Activated CD4-positive, alpha-beta T cell treated with anti-CD3 and anti-CD28 coated beads, Interleukin-2, amount 10 ng/mL, durations not matched to agents 24 days and 14 days (primary cell): ENCODE measurements at places on chromosomes 13 and 19. TPM values are rescaled to one million over a fixed set of nuclear protein-coding genes. Genes with fewer than 3 reads are reported as not detected.

Gene ATP8B3
- total RNA-seq: 3.6 and 4.2 TPM in 2 replicates

Gene NECTIN2
- total RNA-seq: 0.19 and 0.44 TPM in 2 replicates

Gene UNC13A
- 0.02 TPM in 2 replicates for total RNA-seq

Gene FFAR3
- 0.21 and 0.69 TPM in 2 replicates for total RNA-seq

Gene ZNF793
- 0.69 and 0.72 TPM in 2 replicates for total RNA-seq

Gene ZNF665
- total RNA-seq: 2.3 and 2.6 TPM in 2 replicates

DNA sequence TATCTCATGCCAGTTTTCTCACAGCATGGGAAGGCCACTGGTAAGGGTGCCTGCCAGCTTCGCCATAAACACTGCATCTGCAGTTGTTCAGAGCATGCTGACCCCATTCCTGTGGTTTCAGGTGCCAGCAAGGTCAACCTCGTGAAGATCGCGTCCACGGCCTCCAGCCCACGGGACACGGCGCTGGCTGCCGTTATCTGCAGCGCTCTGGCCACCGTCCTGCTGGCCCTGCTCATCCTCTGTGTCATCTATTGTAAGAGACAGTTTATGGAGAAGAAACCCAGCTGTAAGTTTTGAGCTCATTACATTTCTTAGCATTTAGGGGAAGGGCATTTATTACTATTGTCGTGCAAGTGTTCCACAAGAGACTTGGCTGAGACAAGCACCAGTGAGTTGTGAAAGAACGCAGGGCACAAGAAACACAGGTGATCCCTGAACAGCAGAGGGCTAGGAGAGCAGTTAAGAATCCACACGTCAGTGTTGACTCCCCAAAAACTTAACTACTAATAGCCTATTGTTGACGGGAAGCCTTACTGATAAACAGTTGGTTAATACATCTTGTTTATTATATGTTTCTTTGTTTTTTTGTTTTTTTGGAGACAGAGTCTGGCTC lies 88.8 kb downstream of the TNFRSF19 start:
- no peaks in the 10 kb centered on the region for H3K36me3 ChIP-seq
- no peak overlapping the region for H3K4me3 ChIP-seq
- no peaks in the 10 kb centered on the region for H3K4me1 ChIP-seq
- no peak overlapping the region for H3K27ac ChIP-seq
- H3K27me3 ChIP-seq: peaks cover 24% of the 10 kb centered on the region

DNA sequence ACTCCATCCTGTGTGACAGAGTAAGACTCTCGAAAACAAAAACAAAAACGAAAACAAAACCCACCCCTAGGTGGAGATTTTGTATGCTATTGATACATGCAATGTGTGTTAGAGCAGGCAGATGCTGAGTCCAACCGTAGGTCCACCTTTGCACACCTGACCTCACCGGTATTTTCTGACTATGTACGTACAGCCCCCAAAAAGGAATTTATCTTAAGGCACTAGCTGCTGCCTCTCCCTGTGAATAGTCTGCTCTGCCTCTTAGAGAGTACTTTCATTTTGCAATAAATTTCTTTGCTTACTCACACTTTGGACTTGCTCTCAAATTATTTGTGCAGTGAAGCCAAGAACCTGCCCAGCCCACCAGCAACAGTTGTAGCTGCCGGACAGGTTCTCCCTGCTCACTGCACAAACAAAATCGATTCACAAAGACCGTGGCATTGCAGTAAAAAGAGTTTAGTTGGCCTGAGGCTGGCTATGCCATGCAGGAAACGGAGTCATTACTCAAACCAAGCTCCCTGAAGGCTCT lies 8.2 kb upstream of the ZNF77 start:
- H3K27me3 ChIP-seq: no peaks in the 10 kb centered on the region
- H3K4me1 ChIP-seq: peaks cover 8% of the 10 kb centered on the region
- H3K27ac ChIP-seq: no peak overlapping the region
- H3K36me3 ChIP-seq: peaks cover 5% of the 10 kb centered on the region

- H3K36me3 ChIP-seq: no peaks in the 10 kb centered on the region
- no peak for DNase-seq
- no peaks in the 10 kb centered on the region for H3K4me1 ChIP-seq
- H3K27me3 ChIP-seq: no peaks in the 10 kb centered on the region
- no peak overlapping the region for H3K4me3 ChIP-seq
Observed at GRCh38 chr19:33950091-33950750, 153.6 kb downstream of the KCTD15 start.

- peaks cover 61% of the 10 kb centered on the region for H3K36me3 ChIP-seq
- peak overlapping the region; percentile 97 for H3K27ac ChIP-seq
- peaks cover 75% of the 10 kb centered on the region for H3K4me1 ChIP-seq
- DNase-seq: no peak
- H3K27me3 ChIP-seq: peaks cover 10% of the 10 kb centered on the region
Observed at GRCh38 chr13:41460930-41461329, 3.6 kb downstream of the RGCC start.

DNA sequence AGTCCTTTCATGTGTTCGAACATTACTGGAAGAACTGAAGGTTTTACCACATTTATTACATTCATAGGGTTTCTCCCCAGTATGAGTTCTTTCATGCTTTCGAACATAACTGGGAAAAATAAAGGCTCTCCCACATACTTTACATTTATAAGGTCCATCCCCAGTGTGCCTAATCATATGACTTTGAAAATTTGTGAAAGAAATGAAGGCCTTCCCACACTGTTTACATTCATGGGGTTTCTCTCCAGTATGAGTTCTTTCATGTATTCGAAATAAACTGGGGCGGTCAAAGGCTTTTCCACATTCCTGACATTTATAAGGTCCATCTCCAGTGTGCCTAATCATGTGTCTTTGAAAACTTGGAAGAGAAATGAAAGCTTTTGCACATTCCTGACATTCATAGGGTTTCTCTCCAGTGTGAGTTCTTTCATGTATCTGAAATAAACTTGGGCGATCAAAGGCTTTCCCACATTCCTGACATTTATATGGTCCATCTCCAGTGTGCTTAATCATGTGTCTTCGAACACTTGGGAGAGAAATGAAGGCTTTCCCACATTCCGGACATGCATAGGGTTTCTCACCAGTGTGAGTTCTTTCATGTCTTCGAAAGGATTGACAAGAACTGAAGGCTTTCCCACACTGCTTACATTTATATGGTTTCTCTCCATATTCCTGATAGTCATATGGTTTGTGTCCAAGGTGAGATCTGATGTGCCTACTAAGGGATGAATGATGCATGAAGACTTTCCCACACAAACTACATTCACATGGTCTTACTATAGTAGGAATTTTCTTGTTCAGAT lies 24.0 kb downstream of the ZNF564 start:
- H3K4me1 ChIP-seq: no peaks in the 10 kb centered on the region
- peaks cover 85% of the 10 kb centered on the region for H3K36me3 ChIP-seq
- no peak overlapping the region for H3K4me3 ChIP-seq
- DNase-seq: peak; percentile 59
- H3K27me3 ChIP-seq: no peaks in the 10 kb centered on the region

DNA sequence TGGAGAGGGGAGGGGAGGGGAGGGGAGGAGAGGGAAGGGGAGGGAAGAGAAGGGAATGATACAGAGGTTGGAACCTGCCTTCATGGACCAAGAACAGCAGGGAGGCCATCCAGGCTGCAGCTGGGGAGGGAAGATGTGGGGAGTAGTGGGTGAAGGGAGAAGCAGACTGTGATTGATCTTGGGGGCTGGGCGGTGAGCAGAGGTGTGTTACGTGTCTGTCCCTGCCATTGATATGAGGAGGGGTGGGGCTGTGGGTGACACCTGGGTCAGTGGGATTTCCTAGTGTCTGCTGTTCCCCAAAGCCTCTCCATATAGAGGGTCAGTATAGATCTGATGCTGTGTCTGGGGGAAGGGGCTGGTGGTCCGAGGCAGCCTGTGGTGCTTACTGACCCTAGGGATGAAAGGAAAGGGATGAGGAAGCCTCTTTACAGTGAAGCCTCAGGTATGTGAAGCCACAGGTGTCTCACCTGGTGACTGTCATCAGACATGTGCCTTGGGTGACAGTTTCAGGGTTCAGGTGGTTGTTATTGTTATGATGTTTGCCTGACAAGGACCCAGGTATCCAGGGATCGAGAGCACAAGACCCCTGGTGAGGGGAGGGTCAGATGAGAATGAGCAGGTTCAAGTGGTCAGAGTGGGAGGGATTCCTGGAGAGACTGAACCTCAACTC lies 18.7 kb upstream of the CEACAM1 start:
- H3K36me3 ChIP-seq: peaks cover 1% of the 10 kb centered on the region
- H3K4me3 ChIP-seq: no peak overlapping the region
- H3K4me1 ChIP-seq: no peaks in the 10 kb centered on the region
- no peak for DNase-seq

DNA sequence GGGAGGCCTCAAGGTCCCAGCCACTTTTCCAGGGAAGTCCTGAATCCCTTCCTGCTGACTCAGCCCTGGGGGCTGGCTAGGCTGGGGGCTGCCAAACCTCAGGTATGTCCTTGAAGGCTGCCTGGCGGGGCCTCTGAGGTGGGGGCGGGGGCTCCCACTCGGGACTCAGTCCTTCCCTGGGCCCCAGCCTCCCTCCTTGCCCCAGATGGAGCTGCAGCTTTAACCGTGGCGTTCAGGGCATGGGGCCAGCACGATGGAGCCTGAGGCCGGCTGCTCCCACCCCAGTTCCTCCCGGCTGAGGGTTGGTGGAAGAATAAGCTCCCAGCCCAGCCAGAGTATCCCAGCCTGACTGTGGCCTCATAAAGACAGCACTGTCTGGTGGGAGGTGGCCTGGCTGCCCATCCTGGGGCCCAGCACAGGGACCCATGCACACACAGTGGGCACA lies 12.4 kb downstream of the CILP2 start:
- H3K36me3 ChIP-seq: no peaks in the 10 kb centered on the region
- H3K4me1 ChIP-seq: peaks cover 2% of the 10 kb centered on the region
- H3K27me3 ChIP-seq: peaks cover 3% of the 10 kb centered on the region
- H3K27ac ChIP-seq: no peak overlapping the region
- no peak for DNase-seq

DNA sequence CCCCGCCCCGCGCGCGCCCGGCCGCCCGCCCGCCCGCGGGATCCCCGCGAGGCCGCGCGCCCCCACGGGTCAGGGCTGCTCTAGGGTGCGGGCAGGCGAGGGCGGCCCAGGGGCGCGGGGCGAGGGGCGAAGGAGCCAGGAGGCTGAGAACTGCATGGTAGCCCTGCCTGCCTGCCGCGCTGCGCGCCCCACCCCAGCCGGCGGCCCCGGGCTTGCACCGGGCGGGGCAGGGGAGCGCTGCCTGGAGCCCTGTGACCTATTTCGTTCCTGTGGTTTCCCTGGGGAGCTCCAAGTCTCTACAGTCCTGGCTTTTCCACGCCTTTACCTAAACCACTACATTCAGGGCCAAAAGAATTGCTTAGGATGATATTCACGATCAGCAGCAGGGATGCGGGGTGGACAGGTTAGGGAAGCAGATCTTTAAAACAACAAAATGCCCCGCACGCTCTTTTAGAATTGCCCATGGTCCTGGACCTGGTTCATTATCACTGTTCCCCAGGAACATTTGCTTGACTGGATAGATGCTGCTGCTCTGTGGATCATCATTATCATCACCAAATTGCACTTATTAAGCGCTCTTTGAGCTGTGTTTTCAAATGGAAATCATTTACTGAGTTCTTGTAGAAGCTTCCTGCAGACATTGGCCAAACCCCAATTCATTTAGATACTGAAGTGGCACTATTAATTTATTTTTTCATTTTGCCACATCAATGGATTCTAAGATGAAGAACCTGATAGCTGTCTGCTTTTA lies 421 bp upstream of the GPR12 start:
- H3K36me3 ChIP-seq: no peaks in the 10 kb centered on the region
- no peak overlapping the region for H3K27ac ChIP-seq
- no peak for DNase-seq
